ENCODE measurements at places on chromosomes 3 and 15.

DNA sequence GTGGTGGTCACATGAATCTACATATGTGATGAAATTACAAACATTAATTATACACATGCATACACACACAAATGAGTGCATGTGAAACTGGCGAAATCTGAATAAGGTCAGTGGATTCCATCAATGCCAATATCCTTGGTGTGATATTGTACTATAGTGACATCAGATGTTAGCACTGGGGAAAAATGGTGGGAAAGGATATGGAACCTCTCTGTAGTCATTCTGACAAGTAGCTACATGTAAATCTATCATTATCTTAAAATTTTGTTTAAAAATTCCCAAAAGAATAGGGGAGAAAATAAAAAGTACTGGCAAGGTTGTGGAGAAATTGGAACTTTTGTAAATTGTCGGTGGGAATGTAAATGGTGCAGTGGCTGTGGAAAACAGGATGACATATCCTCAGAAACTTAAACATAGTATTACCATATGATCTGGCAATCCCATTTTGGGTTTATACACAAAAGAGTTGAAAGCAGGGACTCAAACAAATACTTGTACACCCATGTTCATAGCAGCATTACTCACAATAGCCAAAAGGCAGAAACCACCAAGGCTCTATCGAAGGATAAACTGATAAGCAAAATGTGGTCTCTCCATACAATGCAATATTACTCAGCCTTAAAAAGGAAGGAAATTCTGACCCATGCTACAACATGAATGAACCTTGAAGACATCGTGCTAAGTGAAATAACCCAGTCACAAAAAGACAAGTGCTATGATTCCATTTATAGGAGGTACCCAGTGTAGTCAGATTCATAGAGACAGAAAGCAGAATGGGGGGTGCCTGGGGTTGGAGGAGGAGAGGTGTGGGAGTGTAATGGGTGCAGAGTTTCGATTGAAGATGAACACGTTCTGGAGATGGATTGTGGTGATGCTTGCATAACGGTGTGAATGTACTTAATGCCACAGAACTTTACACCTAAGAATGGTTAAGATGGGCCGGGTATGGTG is 25.3 kb upstream of the HRH1 start:
- DNase-seq, result no peak

- no peak for DNase-seq
Measured at GRCh38 chr3:46191730-46192129, 16.4 kb downstream of the CCR1 start.

- no peak for DNase-seq
Measured at GRCh38 chr3:30495172-30496065, 111.0 kb upstream of the TGFBR2 start.

DNA sequence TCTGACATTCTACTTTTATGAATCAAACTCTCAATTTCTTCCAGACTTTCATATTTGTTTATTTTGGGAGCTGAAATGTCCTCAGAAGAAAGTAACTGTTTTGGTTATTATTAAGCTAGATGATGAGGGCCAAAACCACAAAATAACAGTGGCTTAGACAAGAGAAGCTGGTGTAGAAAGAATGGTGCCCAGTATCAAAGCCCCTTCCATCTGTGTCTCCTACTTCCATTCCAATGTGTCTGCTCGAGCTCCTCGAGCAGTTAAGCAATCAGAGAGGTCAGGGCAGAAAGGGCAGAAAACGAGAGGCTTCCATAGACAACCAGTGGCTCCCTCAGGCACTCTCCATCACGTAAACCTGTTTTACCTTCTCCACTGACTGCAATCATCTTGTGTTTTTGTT is 59.7 kb upstream of the MAGI1 start:
- DNase-seq, result no peak

- DNase-seq, result no peak
Measured at GRCh38 chr3:43892061-43892460, 201.3 kb downstream of the ABHD5 start.

DNA sequence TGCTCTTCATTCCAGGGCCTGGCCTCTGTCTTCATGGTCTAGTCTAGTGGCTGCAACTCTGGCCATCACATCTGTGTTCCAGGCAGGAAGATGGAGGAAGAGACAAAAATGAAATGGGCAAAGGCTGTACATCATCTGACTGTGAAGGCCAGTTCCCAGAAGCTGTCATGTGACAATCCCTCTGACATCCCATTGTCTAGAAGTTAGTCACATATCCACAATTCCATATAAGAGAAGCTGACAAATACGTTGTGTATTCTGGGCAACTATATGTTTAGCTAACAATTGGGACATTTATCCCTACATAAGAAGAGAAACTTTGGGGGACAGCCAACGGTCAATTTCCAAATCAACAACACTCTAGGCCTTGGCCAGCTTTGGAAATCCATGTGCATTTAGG is 34.5 kb upstream of the C3orf70 start:
- no peak for DNase-seq

GRCh38 chr15:90583471-90584252 is 53.9 kb downstream of the CRTC3 start:
- no peak for DNase-seq

DNA sequence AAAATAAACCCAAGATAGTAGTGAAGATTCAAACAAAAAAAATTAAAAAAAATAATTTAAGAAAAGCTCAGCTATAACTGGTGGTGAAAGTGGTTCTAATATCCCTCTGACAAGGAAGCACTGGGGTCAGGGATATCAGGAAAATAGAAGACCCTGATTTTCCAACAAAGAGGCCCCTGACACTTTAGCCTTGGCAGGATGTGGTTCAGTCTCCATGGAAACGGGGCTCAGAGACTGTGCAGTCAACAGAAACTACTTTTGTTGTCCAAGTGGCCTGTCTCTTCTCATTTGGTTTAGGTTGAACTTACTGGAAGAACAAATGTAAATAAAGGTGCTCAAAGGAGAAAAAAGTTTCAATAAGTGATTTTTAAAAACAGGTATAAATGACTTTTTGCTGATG is 27.2 kb downstream of the INTS14 start:
- peak; percentile 12 for DNase-seq

DNA sequence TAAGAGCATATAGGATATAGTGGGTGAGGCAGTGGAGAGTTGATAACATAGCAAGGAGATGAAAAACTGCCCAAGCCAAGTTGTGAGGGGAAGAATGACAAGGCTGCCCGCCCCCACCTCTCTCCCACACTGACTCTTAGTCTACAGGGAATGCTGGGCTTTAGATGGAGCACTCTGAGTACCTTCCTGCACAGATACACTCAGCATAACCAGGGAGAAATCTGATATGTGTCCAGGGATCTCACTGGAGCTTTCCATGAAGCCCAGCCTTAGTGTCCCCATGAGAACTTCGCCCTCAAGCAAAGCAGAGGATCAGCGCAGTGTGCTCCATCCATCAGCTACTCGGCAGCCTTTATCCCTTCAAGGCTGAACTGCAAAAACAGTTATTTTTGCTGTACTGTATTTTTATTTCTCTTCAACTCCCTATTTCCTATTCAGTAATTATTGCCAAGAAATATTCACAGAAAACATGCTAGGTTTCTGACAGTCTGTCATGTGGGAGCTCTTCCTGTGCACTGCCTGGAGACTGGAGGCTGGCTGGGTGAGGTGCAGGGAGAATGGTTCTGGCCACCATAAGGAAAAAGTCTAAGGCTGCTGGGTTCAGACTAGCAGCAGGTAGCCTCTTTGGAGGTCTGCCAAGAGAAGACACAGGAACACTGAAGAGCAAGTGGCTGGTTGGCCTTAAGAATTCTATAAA is 475.2 kb upstream of the PPP2R3A start:
- DNase-seq, result no peak

- no peak for DNase-seq
Measured at GRCh38 chr3:46485779-46486175, 12.0 kb upstream of the RTP3 start.
